Renal cortical epithelial cell (primary cell): ENCODE measurements at places on chromosomes 16 and 17.

DNA sequence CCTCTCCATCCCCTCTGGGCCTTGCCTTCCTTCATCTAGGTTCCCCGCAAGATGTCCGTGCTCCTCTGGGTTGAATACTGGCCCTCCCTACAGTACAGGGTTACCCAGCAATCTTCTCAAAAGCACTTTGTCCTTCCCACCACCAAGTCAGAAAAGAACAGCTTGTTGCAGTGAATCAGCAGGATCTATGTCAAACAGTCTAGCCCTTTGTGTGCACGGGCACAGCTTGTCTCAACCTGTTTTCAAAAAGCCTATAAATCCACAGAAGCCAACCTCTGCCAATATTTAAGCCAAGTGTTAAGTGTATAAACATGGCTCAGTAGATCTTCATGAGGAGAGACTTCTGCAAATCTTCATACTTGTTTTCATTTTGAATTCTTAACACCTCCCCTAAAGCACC, 25.2 kb downstream of the C17orf67 start:
- peak; percentile 33 for DNase-seq

DNA sequence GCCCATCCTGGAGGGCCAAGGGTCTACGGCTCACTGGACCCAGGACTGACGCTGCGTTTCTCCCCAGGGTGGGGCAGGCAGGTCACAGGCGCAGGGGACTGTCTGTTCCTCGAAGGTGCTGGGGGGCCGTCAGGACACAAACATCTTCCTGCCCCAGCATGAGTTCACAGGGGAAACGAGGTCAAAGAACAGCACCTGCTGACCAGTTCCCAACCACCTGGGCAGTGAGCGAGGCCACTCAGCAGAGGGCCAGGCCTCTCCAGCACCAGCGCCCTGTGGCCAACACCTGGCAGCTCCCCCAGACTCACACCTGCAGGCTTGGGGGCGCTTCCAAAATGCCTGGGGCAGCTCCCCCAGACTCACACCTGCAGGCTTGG, 29.7 kb downstream of the TIMM22 start:
- no peak for DNase-seq

- DNase-seq: no peak
Observed at GRCh38 chr17:76541739-76542454, 2.1 kb downstream of the PRCD start.

DNA sequence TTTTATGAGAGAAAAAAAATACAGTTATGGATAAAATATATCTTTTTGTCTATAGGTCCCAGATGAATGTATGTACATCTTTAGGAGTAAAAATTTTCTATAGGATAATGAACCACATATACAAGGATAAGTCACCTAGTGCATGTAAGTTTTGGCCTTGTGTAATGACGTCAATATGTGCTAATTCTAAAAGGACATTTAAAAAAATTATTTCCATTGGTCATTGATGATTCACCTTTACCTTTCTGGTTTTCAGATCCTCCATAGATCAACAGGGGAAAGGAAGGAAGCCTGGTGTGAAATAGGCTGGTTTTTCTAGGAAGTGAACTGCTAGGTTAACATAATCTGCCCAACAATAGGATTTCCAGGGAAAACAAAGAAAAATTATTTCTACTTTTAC, 684.3 kb upstream of the SOX9 start:
- no peak for DNase-seq

GRCh38 chr17:8776248-8776647, 17.9 kb upstream of the SPDYE4 start:
- DNase-seq: no peak

GRCh38 chr17:49574945-49575678, 559 bp upstream of the NXPH3 start:
- no peak for DNase-seq

DNA sequence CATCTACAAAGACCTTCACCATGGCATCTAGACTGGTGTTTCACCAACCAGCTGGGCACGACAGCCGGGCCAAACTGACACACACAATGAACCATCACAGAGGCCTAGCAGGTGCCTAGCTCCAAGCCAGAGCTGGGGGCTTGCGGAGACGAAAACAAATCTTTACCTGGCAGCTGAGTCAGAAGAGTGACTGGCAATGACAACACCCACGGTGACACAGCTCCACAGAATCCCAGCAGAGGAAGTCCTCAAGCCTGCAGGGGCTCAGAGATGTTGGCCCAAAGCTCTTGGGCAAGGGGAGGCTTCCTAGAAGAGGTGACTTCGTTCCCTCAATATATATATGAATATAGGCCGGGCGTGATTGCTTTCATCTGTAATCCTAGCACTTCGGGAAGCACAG, 5.1 kb downstream of the MMP25 start:
- DNase-seq: no peak

- DNase-seq: peak; percentile 15
Observed at GRCh38 chr16:12392585-12393091, 411.0 kb downstream of the CPPED1 start.

DNA sequence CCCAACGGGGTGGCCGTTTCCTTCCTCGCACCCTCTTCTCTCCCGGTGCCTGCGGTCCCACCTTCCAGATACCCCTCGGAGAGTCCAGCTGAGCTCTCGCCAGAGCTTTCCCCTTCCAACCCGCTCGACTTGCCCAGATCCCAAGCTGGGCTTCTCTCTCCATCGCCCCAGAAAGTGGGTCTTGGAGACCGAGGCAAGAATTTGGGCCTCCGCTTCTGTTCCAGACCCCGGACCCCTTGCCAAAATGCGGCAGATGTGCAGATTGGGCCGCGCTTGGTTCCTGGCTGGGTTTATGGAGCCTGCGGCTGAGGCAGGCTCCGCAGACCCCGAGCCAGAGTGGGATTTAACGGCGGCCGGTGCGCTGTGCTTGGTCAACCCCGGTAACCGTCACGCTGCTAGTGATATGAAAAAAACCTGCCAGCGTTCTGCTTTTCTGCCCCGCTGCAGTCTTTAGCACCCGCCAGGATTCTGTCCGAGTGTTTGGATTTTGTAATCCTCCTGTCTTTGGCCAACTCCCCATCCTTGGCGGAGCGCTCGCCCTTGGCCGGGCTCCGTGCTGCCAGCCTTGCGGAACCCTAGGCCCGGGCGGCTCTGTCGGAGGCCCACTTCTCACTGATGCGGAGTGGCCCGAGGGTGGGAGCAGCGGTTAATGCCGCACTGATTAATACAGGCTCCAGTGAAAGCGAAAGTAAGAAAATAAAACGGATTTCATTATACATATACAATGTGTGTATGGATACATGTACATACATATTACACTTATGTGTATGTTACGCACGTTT, 754 bp upstream of the SLFN11 start:
- DNase-seq: peak; percentile 11

DNA sequence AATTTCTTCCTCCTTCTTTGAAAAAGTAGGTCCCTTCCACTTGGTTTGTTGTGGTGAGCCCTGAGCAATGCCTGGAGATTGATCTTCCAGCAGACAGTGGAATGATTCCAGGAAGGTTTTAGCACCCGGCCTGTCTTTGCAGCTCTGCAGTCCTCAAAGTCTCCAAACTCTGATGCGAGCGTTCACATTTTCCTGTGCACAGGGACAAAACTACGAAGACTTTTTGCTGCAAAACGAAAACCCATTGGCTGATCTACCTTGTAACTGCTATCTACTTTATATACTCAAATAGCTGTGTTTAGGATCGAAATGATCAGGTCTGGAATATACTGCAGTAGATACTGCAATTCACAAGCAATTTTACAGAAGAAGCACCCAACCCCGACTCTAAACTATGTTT, 21.7 kb downstream of the G6PC1 start:
- DNase-seq: no peak

DNA sequence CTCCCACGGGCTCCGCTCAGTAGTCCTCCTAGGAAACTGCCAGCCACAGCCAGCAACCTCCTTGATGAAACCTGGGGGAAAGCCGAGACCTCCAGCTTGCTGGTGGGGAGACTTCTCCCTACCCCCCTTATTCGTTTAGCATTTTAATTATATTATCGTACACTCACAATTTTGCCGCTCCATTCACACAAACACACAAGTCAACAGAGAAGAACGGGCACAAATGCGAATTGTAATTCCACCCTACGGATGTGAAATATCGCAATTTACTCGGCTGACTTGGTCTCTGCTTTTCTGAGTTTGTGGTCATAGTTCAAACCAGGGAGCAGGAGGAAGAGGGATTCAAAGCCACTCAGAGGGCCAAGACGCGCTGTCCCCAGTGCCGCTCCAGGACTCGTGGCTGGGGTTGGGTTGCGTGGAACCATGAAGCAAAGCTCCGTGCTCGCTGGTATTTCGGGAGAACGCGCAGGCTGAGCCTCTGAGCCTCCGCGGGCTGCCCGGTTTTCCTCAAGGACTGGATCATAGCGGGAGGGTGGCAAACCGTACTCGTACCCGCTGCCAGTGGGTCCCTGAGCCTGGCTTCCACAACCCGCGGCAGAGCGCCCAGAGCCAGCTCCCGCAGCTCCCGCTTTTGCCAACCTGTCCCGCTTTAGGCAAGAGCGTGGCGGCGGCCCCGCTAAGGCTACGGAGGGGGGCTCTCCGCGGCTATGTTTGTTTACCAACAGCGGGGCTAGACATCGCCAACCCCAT, 2.0 kb downstream of the LHX1 start:
- no peak for DNase-seq

GRCh38 chr17:7502987-7503386, 18.8 kb downstream of the POLR2A start:
- DNase-seq: no peak

GRCh38 chr17:51439395-51440229, 179.3 kb downstream of the UTP18 start:
- DNase-seq: peak; percentile 40

GRCh38 chr17:79833744-79834564, 5.3 kb downstream of the CBX4 start:
- no peak for DNase-seq

GRCh38 chr16:67962135-67962534, 6.3 kb downstream of the SLC12A4 start:
- no peak for DNase-seq

DNA sequence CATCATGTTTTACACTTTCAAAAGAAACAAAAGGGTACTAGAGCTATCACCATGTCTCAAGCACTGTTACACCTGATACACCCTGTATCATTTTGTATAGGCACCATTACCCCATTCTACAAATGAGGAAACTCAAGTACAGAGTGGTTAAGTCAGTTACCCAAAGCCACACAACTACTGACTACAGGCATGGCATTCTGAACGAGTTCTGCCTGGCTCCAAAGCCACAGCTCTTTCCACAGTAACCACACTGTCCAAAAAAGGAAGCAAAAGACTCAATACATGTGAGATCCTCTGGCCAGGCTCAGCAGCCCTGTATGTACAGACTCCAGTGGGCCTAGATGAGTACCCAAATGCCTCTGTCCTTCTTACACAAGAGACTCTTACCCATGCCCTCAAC, 4.7 kb downstream of the DYNC1LI2 start:
- peak; percentile 71 for DNase-seq

- DNase-seq: no peak
Observed at GRCh38 chr17:46791531-46791930, 27.0 kb downstream of the WNT3 start.

DNA sequence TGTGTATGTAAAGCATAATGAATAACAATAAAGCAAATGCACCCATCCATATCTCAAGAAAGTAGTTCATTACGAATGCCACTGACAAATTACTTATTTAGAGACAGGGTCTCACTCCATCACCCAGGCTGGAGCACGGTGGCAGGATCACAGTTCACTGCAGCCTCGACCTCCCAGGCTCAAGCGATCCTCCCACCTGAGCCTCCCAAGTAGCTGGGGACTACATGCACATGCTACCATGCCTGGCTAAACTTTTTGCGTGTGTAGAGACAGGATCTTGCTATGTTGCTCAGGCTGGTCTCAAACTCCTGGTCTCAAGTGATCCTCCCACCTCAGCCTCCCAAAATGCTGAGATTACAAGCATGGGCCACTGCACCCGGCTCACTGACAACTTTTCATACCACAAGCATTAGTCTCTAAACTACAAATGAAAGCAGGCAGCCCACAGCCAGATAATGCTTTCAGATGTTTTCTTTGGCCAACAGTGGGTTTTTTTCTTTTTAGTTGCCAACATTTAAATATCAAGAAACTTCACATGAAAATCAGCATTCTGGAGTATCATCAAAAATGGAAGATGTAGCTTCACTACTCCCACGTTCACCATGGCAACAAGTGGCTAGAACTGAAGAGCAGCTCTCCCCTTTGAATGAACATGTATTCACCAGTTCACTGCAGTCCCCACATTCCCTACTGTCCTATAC, 7.7 kb downstream of the ARHGAP17 start:
- no peak for DNase-seq

DNA sequence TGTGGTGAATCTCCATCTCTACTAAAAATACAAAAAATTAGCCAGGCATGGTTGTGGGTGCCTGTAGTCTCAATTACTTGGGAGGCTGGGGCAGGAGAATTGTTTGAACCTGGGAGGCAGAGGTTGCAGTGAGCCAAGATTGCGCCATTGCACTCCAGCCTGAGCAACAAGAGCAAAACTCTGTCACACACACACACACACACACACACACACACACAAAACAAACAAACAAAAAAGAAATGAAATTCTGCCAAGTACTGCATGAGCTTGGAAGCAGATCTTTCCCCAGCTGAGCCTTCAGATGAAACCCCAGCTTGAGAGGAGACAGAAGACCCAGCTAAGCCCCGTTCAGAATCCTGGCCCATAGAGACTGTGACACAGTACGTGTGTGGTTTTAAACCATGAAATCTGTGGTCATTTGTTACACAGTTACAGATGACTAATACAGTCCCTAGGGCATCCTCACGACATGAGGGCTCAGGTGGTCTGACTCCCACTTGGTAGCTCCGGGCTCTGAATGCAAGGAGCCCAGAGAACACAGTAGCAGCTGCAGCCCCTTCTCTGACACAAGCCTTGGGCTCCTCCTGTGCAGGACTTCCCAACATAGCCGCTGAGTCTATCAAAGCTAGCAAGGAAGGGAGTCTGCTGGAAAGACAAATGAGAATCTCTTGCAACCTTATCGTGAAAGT, 132.8 kb downstream of the SEC14L1 start:
- peak; percentile 41 for DNase-seq

- DNase-seq: peak; percentile 54
Observed at GRCh38 chr17:66673668-66674276, 161.1 kb upstream of the CACNG5 start.

GRCh38 chr16:24730914-24731313, 1.5 kb downstream of the TNRC6A start:
- no peak for DNase-seq

DNA sequence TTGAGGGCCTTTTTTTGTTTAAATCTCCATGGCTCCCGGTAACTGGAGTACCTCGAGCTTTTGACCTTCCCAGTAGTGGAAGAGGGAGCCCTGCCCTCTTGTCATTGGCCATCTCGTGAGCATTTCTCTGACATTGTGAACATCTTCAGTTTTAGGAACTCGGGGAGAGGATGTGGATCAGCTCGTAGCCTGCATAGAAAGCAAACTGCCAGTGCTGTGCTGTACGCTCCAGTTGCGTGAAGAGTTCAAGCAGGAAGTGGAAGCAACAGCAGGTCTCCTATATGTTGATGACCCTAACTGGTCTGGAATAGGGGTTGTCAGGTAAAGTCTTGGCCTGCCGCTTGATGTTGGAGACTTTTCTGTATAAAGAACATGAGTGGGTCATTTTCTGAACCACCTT, 24.3 kb downstream of the NTAN1 start:
- DNase-seq: no peak

DNA sequence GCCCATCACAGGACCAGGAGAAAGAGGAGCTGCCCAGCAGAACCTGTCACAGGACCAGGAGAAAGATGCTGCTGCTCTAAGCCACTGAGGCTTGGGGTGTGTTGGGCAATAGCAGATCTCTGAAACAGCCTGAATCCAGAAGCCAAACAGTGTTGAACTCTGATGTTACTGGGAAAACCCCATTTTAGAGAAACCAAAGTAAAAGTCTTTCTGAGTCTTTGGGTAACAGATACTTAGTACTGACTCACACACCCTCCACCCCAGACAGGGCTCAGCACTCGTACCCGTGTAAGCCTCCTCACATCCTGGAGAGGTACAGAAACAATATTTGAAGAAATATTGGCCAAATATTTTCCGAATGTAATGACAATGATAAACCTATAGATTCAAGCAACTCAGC, 82.8 kb upstream of the GNG13 start:
- DNase-seq: no peak
